Fibroblast of lung (primary cell): ENCODE measurements at places on chromosomes 12 and 14. TPM values are rescaled to one million over a fixed set of nuclear protein-coding genes. Genes with fewer than 3 reads are reported as not detected.

- DNase-seq, result peak; percentile 48
Observed at GRCh38 chr12:100574187-100575074, 947 bp downstream of the GAS2L3 start.

- DNase-seq, result no peak
Observed at GRCh38 chr14:23465261-23465660, 4.2 kb upstream of the NGDN start.

The GPR84 gene
- total RNA-seq, result not detected in 2 replicates

- DNase-seq, result no peak
Observed at GRCh38 chr12:47993491-47993890, 10.8 kb downstream of the COL2A1 start.

The VRK1 gene
- total RNA-seq, result 24.9 and 40.3 TPM in 2 replicates

DNA sequence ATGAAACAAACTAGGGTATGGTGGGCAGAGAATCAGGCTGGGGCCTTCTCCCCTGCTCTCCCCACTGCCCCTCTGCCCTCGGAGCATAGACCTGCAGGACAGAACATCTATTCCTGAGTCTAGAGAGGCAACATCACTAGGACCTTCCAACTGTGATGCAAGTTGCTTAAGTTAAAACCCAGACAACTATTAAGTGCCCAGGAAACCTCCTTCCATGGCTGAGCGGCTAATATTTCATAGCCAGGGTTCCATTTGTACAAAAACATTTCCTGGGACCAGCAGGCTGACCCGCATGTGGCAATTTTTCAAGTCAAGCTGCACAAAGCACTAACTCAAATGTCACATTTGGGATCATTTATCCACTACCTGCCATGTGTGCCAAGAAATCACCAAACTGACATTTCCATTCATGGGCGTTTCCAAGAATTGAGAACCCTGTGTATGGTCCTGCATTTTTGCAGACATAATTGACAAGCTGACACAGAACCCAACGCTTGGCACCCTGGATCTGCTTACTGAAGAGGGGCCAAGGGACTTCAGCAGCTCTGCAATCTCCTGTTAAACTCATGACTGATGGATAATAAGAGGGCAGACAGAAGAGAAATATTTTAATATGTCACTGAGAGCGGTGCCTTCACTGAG lies 32.7 kb downstream of the NT5DC3 start:
- no peak for DNase-seq

- peak; percentile 90 for DNase-seq
Observed at GRCh38 chr12:122366685-122367475, 55.6 kb downstream of the CLIP1 start.

The SRGAP1 gene
- total RNA-seq, result 17.5 and 30.2 TPM in 2 replicates

The TSPAN19 gene
- total RNA-seq, result not detected in 2 replicates

- DNase-seq, result no peak
Observed at GRCh38 chr14:35571598-35571997, 37.6 kb downstream of the INSM2 start.

GRCh38 chr14:24177041-24177825 lies 5.4 kb downstream of the REC8 start:
- no peak for DNase-seq

The EML5 gene
- total RNA-seq, result 0.66 and 0.77 TPM in 2 replicates

The REP15 gene
- 0.77 and 0.99 TPM in 2 replicates for total RNA-seq
